GM18507 (cell line): ENCODE measurements at places on chromosomes 11 and 22.
A peak's percentile ranks its signal among the peaks of the same experiment; 100 is the strongest.

- no peak for DNase-seq
These were observed 1217.9 kb downstream of the LRRC4C start for GRCh38 chr11:40241524-40242051.

- DNase-seq, result no peak
These were observed 33.0 kb upstream of the PITPNB start for GRCh38 chr22:27952091-27952490.

DNA sequence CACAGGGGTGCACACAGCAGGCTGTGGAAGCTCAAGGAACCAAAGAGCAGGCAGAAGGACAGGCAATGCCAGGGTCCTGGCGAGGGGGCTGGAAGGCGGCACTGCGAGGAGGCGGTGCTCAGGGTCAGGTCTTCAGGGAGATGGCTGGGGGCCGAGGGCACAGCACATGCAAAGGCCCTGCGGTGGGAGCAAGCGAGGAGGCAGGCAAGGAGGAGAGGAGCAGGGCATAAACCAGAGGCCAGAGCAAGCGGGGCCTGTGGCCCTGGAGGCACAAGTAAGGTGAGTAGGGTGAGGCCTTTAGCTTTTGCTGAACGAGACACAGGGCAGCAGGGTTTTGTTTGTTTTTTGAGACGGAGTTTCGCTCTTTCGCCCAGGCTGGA, 126.9 kb downstream of the ARHGAP8 start:
- DNase-seq, result no peak

DNA sequence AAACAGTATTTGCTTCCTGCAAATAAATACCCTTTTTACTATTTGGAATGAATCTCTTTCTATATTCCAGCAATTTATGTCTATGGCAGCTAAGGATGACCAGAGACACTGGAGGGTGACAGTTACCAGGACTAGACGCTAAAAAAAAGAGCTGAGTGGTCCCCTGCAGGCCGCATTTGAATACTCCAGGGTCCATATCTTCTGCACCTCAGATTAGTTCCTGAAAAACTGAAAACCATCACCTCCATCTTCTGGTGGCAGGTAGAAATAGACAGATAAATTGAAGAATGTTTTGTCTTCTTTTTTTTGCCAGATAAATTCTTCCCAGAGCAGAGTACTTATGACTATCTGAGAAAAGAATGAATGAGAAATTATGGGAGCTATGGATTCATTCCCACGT, 145.6 kb downstream of the CSNK2A3 start:
- no peak for DNase-seq

- DNase-seq, result no peak
These were observed 2.4 kb downstream of the CASP1 start for GRCh38 chr11:105032495-105032894.

GRCh38 chr11:68796801-68797200, 44.9 kb downstream of the CPT1A start:
- no peak for DNase-seq

DNA sequence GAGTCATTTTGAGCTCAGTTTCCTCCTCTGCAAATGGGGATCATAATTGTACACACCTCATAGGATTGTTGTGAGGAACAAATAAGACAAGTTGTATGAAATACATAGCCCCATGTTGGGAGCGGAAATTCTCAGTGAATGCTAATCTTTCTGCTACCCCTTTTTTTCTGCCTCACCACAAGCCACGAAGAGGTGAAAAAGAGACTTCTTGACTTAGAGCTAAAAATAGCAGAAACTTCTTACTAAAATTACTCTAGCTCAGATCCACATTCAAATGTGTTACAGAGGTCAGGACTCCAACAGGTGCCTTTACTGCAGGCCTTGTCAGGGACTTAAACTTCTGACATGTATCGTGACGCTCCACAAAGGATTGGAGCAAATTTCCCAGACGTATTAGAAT, 128.5 kb downstream of the MIAT start:
- peak; percentile 8 for DNase-seq

- no peak for DNase-seq
These were observed 62.8 kb downstream of the DDX10 start for GRCh38 chr11:108727665-108728064.

DNA sequence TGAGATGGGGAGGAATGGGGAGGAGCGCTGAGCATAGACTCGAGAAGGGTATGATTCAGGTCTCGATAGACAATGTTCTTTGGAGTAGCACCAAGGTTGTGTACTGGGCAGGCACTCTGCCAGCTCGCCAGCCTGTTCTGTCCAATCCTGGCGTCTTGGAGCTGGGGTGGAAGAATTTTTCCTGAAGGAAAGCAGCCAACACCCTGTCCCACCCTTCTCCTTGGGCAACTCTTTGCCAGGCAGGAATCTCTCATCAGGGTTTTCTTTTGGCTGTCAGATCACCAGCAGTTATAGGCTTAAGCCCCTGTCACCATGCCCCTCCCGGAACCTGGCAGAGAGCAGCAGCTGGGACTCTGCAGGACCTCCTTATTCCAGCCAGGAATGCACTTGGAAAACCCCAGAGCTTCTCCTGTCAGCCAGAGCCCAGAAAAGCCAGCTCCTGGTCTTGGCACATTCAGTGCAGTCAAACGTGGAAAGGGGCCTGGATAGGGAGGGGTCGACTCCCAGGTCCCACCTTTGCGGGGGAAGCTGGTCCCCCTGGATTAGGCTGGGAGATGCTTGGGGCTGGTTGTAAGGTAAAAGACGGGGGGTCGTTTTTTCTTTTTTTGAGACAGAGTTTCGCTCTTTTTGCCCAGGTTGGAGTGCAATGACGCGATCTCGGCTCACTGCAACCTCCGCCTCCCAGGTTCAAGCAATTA, 14.4 kb upstream of the SPTBN2 start:
- no peak for DNase-seq

- no peak for DNase-seq
These were observed 16.5 kb downstream of the SLC22A12 start for GRCh38 chr11:64607381-64607985.

DNA sequence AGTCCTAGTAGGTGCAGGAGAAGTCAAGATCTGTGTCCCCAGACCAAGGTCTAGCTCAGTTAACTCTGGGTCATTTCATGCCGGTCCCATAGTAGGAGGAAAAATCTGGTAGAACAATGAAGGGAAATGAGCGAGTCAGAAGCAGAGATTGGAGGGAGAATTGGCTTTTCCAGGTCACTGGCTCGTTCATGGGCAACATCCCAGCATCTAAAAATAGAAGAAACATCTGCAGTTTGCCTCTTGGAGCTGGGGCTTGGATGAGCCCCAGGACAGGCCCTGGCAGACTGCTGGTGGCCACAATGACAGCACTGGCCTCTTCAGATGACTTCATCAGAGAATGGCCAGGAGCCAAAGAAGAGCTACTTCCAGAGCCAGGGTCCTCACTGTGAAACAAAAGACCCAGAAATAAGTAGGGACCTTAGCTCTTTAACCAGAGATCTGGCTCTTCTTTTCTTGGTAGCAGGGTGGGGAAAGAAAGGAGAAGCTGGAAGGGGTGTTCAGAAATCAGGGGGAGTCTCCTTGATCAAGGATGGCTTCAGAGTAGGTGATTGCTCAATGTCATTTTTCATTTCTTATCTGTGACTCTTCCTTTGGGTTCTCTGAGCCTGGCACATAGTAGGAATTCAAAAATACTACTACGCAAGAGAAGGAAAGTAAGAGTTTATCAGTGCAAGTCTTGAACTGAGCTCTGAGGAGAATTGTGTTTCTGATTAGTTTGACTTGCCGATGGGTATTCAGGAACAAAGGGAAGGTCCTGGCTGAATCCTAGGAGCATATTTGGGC, 102.6 kb downstream of the TMPRSS5 start:
- DNase-seq, result no peak

DNA sequence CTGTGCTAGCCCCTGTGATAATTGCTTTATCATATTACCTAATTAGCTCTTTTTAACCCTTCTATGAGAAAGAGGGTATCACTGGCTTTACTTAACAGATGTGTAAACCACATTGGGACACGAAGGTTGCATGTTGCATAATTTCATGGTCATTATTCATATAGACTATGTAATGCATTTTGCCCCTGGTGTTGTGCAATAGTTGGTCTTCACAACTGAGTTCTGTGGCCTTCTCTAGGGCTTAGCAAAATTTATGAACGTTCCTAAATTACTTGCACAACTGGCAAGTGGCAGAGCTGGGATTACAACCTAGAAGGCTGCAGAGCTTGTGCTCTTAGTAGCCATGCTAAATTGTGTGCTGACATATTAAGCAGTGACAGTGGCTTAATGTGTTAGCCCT, 34.6 kb upstream of the PDGFD start:
- DNase-seq, result no peak

DNA sequence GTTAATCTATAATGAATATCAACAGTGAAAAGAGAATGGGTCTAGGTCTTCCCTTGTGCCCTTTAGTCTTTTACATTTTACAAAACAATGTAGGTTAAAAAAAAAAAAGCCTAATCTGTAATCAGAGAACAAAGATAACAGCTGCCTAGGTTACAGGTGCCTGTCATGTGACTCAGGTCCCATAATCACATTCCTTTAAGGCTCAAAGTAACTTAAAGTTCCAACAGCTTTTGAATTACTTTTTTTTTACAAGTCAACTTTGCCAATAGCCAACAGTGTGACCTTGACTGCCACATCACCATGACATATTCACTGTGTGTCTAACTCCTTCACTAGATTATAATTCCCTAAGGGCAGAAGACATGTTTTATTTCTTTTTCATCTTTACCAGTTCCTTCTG, 237.0 kb upstream of the API5 start:
- DNase-seq, result no peak

GRCh38 chr11:130435671-130436070, 7.3 kb upstream of the ADAMTS8 start:
- no peak for DNase-seq

DNA sequence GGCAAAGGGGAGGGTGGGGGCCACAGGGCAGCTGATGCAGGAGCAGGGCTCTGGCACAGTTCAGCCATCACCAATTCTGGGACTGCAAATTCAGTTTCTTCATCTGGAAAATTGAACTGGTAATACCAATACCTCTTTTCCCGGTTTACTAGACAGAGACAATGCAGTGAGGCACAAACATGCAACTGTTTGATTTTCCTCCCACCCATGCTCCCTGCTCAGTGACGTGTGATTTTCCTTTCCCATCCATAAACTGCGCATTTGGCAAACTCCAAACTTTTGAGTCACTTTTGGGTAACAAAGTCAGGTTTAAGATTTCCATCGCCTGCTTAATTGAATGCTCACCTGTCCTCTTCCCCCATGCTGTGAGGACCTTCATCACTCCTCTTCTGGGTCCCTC, 23.2 kb downstream of the P2RY2 start:
- no peak for DNase-seq

GRCh38 chr22:17734187-17734586, 40.1 kb downstream of the BID start:
- no peak for DNase-seq

DNA sequence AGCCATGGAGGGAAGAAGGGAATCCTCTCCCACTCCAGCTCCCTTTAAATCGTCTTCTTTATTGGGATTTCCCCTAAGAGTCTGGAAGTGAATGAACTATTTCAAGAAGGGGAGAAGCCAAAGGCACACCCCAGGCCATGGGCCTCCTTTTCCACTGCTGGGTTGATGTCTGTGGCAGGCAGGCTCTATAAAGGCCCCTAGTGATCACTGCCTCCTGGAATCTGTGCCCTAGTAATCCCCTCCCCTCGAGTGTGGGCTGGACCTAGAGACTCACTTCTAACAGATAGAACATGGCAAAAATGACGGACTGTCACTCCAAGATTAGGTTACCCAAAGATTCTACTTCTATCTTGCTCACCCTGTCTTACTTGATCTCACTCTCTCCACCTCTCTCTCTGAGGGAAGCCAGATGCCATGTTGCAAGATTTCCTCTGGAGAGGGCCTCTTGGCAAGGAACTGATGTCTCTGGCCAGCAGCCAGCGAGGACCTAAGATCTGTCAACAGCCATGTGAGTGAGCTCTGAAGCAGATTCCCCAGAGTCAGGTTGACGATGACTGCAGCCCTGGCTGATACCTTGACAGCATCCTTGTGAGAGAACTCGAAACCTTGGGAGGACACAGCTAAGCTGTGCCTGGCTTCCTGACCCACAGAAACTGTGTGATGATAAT, 444.8 kb downstream of the SOX6 start:
- no peak for DNase-seq

- peak; percentile 70 for DNase-seq
These were observed 23.6 kb downstream of the ALX4 start for GRCh38 chr11:44286268-44286880.

- DNase-seq, result peak; percentile 35
These were observed 11.8 kb upstream of the KCNJ11 start for GRCh38 chr11:17400048-17400775.

DNA sequence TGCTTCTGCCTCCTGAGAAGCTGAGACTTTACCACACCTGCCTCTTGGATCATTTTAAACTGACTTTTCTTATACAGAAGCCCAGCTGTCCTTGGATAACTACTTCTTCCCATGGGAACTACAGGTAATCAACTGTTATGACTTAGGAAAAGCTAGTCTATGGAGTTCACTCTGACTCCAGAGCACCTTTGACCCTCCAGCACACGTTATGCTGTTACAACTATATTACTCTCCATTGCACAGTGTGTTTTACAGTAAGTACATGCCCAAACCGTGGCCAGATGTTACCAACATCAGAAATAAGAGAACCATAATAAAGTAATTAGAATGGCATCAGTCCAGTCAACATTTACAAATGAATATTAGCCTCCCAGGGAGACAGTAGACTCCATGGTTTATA, 21.3 kb upstream of the TSG101 start:
- DNase-seq, result no peak

DNA sequence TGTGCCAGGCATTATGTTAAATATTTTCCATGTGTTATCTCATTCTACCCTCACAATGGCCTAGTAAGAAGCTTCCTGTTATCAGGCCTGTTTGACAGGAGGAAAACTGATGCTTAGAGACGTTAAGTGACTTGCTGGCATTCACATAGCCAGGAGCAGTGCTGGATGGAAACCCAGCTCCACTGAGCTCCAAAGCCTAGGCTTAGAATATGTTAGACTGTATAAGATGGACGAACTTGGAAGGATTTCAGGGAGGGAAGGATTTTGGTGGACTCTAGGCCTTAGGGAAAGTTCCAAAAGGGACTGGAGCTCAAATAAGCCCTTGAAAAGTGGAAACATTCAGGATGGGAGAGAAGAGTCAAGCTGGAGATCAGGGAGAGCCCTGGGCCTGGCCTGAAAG, 2.1 kb downstream of the CD44 start:
- DNase-seq, result no peak

GRCh38 chr11:118895093-118896039, 11.7 kb downstream of the CXCR5 start:
- DNase-seq, result no peak

DNA sequence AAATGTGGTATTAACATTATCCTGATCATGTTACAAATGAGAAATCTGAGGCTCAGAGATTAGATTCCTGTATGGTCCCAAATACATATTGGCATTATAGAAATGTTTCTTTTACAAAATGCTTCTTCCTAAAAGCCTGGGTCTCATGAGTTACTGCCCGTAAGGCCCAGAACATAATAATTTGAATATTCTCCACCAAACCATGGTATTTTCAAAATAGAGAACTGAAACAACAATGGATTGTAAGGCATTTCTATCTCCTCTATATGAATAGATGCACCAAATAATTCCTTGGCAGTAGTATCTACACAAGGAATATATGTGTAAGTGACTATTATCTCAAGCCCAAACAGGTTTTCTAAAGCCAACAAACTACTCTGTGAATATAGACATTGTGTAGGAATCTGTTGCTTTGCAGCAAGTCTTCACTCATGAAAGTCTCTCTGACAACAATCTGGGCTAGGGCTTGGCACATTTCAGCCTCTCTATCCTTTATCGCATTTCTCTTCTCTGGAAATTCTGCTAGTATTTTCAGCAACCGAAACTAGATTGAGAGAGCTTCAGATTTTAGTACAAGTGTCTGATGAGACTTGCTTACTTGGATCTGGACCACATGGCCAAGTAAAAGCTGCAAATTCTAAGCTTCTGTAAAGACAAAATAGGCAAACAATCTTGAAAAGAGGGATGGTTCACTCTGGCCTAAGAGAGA, 112.8 kb upstream of the ARHGAP20 start:
- no peak for DNase-seq
